ENCODE measurements at places on chromosomes 2 and 18.

DNA sequence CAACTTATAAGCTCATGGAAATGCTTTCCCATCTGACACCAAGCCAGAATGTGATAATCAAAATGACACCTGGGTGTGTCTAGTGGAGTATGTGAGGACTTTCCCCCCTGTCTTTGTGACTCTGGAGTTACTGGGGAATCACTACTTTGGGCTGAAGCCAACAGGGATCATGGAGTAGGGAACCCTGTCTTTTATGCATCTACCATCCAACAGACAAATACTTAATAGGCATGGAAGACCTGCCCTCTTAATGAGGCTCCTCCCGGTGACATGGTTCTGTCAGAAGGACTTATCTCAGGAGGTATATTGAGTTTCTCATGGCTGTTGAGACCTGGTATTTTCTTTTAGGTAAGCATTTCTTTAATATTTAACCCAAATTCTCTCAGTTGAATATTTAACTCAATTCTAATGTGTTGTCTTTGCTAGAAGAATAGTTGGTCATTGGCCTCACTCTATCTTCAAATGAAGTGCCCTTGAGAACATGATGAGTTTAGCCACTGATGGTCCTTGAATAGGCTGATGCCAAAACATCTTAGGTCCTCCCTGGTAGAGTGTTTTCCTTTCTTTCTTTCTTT is 42.1 kb downstream of the TGIF1 start:
- DNase-seq: no peak

DNA sequence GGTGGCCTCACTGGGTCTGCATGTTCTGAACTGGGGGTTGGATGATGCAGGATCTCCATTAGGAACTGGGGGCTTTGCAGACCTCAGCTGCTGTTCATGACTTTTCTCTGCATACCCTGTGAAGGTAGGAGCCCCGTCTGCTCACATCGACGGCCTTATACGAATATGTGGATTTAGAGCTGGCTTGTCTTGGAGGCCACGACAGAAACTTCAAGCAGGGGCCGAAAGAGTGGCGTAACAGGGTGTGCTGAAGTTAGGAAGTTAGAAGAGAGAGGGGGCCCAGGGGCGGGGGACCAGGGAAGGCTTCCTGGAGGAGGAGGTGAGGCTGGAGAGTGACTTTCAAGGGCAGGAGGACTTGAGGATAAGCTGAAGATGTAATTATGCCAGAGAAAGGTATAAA is 144.9 kb downstream of the TSN start:
- DNase-seq: no peak

GRCh38 chr2:201931951-201932350 is 101.7 kb upstream of the FZD7 start:
- no peak for DNase-seq

DNA sequence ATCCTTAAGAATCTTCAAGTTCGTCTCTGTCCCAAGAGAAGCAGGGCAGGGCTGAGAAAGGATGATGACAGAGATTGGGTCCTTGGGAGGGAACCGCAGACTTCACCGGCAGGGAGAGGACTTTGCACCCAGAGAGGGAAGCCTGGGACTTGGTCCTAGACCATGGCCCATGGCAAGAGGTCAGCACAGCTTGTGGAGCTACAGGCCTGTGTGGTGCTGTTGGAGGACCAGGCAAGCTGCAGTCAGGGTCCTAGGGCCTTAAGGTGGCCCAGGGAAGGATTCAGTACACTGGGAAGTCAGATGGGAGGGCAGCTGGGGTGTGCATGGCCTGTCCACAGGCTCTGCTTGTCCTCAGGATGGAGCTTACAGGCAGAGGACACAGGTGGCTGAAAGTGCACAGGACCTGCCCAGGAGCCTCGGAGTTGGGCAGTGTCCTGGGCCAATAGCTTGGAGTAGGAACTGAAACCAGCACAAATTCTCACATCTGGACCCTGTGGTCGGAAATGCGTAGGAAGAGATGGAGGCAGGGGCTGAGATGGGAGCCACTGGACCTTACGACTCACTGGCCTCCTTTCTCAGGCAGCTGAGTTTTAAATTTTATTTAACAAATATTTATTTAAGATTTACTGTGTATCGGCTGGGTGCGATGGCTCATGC is 56.4 kb upstream of the TCF7L1 start:
- DNase-seq: no peak

DNA sequence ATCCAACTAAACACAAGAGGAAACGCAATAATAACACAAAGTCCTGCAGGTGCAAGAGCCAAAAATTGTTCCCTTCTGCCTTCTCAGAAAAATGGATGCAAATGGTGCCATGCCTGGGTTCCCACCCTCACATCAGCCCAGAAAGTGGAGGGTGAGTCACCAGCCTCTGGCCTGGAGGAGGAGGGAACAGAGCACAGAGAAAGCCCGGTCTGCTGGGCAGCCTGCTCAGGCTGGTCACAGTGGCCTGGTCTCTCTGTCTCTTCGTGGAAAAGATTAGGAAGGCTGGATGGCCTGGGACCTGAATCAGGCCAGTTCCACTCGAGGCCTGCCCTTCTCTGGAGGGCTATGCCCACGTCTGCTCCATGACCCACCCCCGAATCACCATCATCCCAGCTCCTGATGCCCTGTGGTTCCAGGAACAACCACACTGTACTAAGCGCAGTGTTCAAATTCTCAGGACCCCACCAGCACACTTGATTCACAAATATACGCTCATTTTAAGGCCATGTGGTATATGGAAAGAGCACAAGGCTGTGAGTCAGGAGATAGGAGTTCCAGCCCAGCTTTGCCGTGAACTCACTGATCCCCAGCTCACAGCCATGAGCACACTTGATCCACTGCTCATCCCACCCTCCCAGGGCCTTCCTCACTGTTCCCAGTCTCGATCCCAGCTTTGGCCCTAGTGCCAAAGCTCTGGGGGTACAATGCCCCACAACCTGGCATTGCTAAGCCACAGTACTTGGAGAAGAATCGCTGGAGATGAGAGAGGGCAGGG is 82.1 kb downstream of the ZBTB7C start:
- no peak for DNase-seq
